Stimulated activated CD4-positive, alpha-beta T cell treated with anti-CD3 and anti-CD28 coated beads, TNF-alpha, amount 100 ng/mL, for 48 hours (primary cell): ENCODE measurements at places on chromosomes 3 and 15.
A peak's percentile ranks its signal among the peaks of the same experiment; 100 is the strongest.

DNA sequence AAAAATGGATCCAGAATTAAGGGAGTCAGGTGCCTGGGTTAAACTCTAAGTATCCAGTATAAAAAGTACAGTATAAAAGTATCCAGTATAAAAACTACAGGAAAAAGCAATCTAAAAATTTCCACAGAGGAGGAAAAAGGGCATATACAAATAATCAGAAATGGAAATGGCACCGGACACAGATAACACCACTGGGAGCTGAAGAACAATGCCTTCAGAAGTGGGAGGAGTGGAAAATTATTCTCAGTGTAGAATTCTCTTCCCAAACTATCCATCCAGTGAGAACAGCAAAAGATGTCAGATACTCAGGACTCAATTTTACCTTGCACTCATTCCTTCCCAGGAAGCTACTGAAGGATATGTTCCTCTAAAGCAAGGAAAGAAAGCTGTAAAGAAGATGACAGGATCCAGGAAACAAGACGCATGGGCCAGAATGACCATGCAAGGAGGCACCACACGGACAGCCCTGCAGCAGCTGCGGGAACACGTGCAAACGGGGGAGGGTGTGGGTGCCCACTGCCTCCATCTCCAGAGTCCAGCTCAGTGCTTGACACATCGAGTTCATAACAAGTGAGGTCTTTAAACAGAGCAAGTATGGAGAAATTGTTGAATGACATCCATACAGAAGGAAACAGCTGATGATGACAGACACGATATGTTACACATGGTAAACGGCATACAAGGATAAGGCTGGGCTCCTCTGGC is 68.5 kb downstream of the CHSY1 start:
- DNase-seq = no peak

GRCh38 chr15:100919481-100920405 is 586 bp downstream of the LRRK1 start:
- no peak for DNase-seq

DNA sequence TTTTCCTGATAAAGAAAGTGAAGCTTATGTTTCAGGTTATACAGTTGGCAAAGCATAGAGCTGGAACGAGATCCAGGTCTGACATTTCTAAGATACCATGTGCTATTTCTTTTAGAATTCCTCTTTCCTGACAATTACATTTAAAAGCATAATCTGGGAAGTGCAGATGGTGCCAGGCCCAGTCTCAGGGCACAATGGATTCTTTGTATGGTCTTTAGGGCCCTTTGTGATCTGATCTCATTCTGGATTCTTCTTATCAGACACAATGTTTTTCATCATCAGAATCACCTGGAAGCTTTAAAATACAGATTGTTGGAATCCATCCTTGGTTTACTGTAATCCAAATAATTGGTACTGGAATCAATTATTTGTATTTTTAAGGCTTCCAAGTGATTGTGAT is 18.6 kb upstream of the GLCE start:
- no peak for DNase-seq

DNA sequence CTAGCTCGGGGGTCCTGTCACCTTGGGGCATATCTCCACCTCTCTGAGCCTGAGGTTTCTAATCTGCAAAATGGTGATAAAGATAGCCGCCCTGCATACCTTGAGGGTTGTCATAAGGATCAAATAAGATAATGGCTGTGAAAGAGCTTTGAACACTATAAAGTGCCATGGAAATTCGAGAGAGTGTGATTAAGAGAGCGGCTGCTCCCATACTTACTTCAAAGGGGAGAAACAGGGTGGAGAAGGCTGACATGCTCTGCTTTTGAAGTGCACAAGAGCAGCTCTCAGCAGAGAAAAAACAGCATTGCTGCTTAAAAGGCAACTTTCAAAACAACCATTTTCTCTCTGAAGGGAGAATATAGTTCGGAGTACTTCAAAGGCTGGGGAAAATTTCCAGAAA is 529.2 kb downstream of the EPHB1 start:
- no peak for DNase-seq

GRCh38 chr3:85560088-85560785 is 601.4 kb downstream of the CADM2 start:
- DNase-seq = no peak

- DNase-seq = no peak
Measured at GRCh38 chr3:37514055-37514665, 339.8 kb upstream of the LRRFIP2 start.

DNA sequence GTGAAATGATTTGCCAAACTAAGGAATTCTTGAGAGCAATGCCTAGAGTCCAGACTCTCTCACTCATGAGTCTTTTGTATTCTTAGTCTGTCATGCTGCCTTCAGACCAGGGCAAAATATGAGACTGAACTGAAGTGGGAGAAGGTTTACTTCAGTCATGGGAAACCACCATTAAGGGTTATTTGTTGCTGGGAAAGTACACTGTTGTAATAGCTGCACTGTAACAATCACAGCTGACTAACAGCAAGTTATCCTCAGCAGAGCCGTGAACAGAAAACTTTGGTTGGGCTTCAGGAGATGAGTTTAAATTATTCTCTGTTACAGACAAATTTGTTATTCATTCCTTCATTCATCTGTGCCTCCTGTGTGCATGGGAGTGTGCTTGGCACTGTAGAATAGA is 258.5 kb downstream of the ROBO2 start:
- DNase-seq = no peak

GRCh38 chr15:101088788-101089578 is 162.9 kb downstream of the CHSY1 start:
- DNase-seq = peak; percentile 74

DNA sequence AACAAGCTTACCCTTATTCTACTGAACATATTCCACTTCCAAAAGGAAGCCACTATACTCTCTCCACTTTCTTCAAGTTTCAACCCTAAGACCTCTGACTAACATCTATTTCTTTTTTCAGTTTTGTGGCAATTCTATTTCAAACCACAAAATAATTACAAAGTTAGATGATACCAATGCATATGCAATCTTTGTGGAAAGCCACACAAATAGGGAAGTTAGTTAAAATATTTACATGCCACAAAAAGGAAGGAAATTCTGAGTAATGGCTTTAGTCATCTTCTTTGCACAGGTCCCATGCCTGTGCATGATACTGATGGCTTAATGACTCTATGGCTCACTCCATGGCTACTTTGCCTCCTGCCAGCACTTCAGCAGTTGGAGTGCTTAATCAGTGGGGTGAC is 57.0 kb upstream of the MCTP2 start:
- DNase-seq = no peak

GRCh38 chr3:125045965-125046364 is 9.8 kb downstream of the HEG1 start:
- no peak for DNase-seq

GRCh38 chr3:18233987-18234716 is 191.0 kb downstream of the SATB1 start:
- DNase-seq = no peak

DNA sequence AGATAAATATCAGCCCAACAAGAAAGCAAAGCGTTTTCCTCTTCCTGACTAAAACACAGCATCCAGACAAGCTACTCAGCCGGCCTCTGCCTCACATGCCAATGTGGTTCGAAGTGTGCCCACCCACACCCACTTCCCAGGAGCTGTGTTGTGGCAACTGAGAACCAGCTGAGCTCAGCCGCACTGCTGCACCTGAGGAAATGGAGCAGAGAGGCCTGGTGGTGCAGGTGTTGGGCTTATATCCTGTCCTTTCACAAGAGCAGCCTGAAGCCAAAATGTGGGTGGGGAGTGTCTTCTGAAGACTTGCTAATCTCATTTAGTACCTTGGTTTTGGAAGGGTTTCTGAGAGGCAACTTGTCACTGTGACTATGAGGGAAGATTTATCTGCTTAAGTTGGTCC is 23.0 kb upstream of the RETNLB start:
- DNase-seq = no peak

DNA sequence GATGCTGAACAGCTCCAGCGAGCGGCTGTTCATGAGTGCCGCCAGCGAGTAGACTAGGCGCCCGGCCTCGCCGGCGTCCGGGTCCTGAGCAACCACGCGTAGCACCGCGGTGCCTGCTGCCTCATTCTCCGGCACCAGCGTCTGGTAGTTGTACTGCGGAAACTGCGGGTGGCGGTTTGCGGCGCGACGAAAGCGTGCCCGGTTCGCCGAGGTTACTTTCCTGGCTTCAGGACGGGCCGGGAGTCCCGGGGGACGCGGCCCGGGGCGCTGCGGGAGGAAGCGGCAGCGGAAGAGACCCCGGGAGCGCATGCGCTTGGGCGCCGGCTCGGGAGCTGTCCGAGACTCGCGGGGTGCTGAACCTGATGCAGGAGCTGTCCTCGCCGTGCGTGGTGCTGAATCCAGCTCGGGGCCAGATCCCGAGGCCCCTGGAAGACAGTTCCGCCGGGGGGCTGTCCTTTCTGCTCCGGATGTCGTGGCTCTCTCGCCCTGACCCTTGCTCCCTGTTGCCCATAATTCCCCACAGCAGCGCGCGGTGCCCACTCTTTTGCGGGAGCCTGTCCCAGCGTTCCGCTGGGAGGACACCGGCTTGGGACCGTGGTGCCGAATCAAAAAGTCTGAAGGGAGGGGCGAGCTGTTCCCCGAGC is 1.1 kb downstream of the CELSR3 start:
- DNase-seq = peak; percentile 53
